ENCODE measurements at places on chromosomes 5 and 9.

DNA sequence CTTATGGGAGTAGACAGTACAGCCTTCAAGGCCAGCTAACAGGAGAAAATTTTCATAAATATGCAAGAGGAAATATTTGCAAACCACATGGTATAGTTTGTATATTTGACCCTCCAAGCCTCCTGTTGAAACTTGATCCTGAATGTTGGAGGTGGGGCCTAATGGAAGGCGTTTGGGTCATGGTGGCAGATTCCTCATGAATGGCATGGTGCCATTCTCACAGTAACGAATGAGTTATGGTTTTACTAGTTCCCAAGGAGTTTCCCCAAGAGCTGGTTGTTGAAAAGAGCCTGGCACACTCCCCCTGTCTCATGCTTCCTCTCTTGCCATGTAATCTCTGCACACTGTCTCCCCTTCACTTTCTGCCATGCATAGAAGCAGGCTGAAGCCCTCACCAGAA, 3.3 kb upstream of the PAIP1 start:
- no peak for DNase-seq

DNA sequence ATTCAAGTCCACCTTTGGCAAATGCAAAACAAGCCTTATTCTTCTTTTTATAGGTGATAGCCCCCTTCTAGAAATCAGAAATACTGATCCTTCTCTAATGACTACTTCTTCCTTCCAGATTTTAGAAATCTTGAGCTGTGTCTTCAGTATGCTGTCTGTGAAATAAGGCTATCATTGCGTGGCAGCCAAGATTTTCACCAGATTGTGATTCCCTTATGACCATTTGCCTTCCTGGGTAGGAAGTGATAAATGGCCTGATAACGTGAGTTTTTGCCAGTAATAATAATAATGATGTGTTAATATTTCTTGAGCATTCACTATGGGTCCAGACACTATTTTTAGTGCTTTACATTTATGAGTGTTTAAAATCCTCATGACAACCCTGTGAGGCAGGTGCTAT, 80.9 kb downstream of the PIP5K1B start:
- DNase-seq = no peak

DNA sequence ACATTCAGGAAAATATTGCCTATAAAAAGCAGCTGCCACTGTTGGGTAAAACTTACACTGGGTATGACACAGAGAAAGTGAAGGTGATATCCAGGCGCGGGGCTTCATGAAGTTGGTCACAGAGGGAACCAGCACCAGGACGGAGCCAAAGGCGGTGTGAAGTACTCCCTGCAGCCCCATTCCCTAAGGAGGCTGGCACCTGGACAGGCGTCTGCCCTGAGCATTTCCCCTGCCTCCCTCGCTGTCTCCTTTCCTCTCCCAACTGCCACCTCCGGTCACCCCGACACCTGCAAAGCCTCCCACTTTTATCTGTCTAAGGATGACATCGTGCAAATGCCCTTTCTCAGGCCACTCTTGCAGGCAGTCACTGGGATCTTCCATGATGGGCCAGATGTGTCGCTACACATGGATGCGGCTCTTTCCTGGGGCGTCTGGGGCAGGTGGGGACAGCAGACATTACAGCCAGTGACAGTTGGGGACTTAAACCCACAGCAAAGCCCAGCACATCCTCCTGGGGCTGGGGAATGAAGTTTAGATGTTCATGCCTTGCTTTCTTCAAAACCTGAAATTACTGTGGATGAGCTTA, 367.7 kb upstream of the IRX4 start:
- no peak for DNase-seq

- no peak for DNase-seq
These were observed 939.8 kb downstream of the EFNA5 start for GRCh38 chr5:106730912-106731311.

- DNase-seq = peak; percentile 11
These were observed 42.1 kb upstream of the STXBP1 start for GRCh38 chr9:127569886-127570401.

DNA sequence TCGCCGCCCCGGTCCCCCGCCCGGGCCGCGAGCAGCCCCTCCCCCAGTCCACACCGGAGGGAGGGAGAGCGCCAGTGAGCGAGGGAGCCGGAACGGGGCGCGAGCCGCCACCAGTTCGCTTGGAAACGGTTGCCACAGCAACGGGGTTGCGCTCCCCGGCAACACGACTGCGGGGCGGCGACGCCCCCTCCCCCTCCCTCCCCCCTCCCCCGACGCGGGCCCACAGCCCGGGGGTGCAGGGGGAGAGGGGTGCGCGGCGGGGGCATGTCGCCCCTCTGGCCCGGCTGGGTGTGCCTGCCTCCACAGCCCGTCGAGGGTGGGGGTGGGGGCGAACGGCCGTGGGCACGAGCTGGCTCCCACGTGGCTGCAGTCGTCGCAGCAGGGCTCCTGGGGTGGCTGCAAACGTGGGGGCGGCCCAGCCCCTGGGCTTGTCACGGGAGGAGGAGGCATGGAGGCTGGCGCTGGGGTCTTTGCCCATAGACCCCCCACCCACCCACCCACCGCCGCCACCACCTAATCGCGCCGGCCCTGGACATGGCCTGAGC, 524 bp downstream of the PRR7 start:
- DNase-seq = peak; percentile 74

DNA sequence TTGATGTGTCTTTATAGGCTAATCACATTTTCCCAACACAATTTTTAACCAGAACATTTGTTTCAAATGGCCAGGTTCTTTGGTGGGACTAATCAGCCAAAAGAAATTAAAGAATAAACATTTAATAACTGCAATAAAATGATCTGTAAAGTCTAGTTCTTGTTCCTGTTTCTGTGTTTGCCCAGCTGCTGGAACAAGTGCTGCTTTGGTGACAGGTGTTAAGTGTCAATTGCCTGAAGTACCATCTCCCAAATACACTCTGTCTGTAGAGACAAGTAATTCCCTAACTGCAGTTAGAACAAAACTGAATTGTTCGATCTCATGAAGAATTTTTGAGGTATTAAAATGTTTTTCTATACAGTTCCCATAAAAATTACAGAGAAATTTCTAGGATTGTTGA, 402.3 kb upstream of the CHD1 start:
- DNase-seq = no peak

- DNase-seq = no peak
These were observed 43.2 kb downstream of the WWC1 start for GRCh38 chr5:168334695-168335094.

DNA sequence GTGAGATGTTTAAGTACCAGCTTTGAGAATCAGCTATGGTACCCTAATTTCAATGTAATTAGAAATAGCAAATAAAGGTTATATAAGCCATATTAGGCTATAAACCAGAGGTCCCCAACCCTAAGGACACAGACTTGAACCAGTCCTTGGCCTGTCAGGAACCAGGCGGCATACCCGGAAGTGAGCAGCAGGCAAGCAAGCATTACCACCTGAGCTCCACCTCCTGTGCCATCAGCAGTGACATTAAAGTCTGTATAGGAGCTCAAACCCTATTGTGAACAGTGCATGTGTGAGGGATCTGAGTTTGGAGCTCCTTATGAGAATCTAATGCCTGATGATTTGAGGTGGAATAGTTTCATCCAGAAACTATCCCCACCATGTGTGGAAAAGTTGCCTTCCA, 1009.5 kb downstream of the PTPRD start:
- no peak for DNase-seq

DNA sequence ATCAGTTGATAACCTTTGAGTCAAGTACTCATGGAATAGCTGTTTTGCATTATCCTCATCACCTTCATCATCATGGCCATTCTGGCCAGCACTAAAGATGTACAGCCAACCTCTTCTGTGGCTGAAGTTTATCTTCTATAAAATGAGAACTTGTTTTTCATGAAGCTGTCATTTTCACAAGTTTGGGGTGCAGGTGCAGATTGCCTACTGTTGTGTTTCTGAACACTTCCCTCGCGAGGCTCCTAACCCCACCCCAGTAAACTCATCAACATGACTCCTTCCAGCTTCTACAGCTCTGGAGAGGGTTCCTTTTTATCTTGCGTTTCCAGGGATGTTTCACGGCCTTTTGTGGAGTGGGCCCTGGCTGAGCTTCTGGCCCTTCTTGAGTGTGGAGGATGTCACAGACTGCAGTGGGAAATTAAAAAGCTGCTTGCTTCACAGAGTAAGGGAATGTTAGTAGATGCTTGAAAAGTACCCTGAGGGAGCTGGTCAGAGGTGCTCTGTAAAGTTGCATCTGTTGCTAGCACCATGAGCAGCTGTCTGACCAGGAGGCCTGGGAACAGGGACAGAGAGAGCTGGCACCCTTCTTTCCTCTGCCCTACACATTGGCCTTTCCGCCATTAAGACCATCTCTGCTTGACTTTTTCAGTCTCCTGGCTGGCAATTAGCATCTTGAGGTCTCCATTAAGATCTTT, 24.9 kb downstream of the SYK start:
- DNase-seq = no peak
